PC-3 (cell line): ENCODE measurements at places on chromosomes 11 and 22.

- no peak for DNase-seq
Observed at GRCh38 chr11:15179167-15179566, 64.4 kb downstream of the INSC start.

- no peak for DNase-seq
Observed at GRCh38 chr22:49011769-49012648, 815.7 kb downstream of the BRD1 start.

- DNase-seq: no peak
Observed at GRCh38 chr22:41308054-41308453, 6.7 kb downstream of the ZC3H7B start.

DNA sequence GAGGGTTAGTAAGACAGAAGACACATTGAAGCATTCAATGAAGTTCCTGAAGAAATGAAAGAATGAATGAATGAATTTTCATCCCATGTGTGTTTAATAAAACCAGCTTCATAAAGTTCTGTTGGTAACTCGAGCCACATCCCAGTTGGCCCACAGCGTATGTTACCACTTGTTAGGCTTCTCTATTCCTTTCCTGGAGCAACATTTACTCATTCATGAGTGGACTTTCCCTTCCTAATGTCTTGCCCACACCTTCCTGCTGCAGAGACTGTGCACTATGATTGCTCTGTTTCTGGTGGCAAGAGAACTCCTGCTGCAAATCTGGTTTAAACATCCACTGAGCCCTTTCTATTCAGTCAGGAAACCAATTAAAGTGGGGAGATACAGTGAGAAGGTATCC, 7.0 kb downstream of the OR52R1 start:
- no peak for DNase-seq

DNA sequence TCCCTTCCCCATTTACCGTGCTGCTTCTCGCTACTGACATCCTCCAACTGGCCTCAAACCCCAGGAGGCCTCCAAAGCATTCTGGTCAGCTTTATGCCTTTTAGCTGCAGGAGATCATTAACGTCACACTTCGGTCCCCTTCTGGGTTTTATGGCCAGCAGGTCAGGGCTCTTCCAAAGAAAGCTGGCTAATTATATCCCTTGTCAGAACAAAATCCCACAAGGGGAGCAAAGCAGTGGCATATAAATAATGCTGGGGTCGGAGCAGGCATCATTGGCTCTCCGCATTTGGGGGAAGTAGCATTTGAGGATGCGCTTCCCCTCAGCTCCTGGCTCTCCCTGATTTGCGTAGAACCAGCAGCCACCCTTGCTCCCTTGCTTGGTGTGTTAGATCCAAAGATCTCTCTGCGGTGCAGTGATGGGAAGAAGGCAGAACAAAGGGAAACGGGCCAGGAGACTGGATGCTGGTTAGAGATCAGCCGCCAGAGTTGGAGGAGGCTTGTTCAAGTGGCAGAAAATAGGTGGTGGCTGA, 117.4 kb downstream of the DBX1 start:
- no peak for DNase-seq

GRCh38 chr11:92931746-92932422, 37.6 kb upstream of the MTNR1B start:
- DNase-seq: no peak

DNA sequence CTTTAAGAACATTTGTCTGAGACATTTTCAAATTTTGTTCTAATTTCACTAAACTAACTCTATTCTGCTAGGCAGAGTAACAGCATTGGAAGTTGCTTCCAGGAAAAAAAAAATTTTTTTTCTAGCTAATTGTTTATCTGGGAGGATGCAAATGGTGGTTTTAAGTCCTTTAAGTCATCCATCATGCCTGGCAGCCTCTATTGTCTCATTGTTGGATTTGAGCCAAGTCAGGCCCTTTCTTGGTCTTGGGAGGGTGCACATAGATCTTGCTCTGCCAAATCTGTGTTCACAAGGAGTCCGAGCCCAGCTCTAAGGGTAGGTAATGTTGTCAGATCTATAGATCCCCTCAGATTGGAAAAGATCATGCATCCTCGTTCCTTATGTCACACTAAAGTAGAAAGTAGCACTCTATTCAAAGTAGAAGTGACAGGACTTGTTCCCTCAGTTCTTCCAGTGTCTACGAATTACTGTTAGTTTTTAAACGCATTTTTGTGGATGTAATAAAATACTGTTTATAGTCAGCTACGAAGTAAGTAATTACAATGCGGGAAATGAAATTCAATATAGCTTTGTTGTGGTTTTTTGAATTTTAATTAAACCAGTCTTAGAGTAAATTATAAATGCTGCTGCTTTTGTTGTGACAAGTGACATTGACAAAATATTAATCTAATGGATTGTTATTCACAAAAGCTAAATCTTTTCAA, 166.0 kb upstream of the RASSF10 start:
- peak; percentile 8 for DNase-seq

- no peak for DNase-seq
Observed at GRCh38 chr22:38519453-38520250, 13.5 kb upstream of the DDX17 start.

DNA sequence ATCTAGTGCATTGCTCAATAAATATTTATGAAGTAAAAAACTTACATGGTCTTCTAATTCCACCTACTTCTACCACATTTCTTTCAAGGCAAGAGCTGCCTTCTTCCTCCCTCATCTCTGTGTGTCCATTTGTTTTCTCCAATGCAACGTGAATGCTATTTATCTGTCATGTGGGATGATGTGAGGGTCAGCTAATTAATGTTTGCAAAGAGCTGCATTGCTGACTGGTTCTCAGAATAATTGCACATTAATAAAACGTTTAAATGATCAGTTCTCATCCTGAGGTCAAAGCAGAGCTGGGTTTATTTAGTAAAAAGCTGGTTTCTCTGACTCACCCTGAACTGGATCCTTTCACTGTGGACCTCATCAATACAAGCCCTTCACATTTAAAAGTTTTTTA, 8.7 kb downstream of the TENM4 start:
- no peak for DNase-seq

GRCh38 chr11:95453616-95454171, 222.7 kb upstream of the SESN3 start:
- peak; percentile 46 for DNase-seq

DNA sequence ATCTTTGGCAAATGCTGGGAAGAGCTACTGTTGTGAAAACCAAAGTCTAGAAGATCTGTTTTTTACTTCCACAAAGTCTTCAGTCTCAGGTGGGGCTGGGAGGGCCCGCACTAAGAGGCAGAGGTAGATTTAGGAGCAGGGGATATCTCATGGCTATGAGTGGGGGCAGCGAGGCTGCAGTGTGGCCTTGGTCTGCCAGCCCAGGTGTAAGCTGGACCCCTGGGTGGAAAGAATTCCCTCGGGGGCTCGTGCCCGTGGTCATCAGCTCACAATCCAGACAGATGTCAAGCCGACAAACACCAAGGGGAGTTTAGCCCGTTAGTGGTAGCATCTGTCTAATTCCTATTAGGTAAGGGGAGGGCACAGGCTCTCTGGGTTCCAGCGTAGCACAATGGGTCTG, 9.0 kb downstream of the PKNOX2 start:
- DNase-seq: no peak

DNA sequence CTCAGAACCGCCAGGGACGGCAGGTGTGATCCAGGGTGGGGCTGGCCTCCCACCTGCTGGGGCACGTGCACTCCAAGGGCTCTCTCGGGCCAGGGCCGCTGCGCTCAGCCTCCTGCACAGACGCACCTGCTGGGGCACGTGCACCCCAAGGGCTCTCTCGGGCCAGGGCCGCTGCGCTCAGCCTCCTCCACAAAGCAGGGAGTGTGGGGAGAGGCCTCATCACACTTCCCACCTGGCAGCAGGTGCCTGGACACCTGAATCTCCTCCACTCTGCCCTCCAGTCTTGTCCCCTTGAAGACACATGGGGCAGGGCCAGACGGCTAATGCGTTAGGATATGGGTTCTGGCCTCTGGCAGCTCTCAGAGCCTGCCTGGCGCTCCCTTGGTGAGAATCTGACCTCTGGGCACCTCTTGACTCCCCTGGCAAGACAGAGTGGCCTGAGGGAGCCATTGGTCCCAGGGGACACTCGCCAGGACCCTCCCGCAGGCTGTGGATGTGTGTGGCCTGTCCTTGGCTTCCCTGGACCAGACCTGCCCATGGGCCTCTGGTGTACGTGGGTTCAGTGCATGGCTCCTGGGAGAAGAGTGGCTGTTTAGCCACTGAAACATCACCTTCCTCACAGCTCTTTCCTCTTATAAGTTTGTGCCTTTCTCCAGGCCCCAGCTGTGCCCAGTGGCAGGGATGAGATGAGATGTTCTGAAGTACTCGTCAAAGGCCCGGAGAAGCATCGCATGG, 73.5 kb downstream of the BRD1 start:
- DNase-seq: no peak
